Stimulated activated CD8-positive, alpha-beta memory T cell treated with anti-CD3 and anti-CD28 coated beads, Interleukin-15, amount 100 ng/mL, for 24 hours (primary cell): ENCODE measurements at places on chromosomes 6 and 20.
A peak's percentile ranks its signal among the peaks of the same experiment; 100 is the strongest.

DNA sequence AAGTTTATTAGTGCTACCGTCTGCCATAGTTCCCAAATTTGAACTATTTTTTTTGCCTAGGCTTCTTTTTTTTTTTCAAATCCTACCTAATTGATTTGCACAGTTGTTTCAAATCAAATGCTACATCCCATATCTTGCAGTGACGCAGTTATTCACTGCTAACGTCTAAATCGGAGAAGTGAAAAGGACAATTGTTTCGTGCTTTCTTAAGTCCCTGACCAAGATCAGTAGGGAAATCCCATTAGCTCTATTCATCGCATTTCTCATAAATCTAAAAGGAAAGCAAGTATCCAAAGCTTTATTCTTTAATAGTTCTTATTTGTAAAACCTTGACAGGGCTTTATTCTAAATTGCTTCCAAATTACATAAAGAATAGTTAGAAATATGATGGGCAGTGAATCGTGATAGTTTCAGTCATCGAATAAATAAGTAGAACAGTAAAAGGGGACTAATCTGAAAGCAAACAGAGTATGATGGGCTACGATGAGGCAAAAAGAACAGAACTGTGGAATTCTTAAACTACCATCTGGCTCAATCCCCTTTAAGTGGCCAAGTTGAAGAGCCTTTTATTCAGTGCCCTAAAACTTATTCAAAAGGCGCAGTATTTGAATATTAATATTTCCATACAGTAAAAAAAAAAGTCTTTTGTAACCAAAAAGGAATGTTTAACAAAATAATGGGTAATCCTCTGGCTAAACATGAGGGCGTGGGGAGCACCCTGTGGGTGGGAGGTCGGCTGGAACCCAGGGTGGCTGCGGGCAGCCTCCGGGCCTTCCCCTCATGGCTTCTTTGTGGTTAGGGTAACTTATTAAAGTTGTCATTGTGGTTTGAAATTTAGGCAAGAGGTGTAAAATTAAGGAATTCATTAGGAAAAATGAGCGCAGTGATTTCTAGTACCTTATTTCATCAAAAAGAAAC is 3.0 kb upstream of the ARID1B start:
- no peak for DNase-seq

- peak; percentile 80 for DNase-seq
Measured at GRCh38 chr20:59222253-59223181, 58.9 kb downstream of the ZNF831 start.

DNA sequence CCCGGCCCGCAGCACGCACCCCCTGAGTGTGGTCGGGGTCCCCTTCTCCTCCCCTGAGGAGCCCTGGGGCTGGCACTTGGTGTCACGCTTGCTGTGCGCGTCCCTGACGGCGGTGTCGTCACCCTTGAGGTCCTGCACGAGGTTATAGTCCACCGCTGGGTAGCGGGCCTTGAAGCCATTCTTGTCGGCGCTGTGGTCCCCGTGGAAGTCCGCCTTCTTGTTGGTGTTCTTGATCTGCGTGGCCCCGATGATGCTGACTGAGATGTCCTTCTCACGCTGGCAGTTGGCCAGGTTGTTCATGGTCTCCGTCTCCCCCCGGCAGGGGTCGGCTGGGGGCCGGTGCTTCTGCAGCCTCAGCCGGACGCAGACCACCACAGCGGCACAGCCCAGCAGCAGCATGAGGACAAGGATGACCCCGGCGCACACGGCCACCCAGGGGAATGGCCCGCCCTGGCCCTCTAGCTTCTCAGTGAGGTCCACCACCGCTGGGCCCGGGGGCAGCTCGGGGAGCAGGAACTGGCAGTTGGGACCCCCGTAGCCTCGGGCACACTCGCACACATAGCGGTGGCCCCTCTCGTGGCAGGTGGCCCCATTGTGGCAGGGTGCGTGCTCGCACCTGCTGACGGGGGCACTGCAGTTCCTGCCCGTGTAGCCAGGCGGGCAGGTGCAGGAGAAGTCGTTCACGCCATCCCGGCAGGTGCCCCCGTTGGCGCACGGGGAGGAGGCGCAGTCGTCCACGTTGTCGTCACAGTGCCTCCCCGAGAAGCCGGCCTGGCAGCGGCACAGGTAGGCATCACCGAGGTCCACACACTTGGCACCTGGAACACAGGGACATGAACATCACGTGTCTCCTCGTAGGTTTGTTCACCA is 7.4 kb downstream of the DLL1 start:
- no peak for DNase-seq

DNA sequence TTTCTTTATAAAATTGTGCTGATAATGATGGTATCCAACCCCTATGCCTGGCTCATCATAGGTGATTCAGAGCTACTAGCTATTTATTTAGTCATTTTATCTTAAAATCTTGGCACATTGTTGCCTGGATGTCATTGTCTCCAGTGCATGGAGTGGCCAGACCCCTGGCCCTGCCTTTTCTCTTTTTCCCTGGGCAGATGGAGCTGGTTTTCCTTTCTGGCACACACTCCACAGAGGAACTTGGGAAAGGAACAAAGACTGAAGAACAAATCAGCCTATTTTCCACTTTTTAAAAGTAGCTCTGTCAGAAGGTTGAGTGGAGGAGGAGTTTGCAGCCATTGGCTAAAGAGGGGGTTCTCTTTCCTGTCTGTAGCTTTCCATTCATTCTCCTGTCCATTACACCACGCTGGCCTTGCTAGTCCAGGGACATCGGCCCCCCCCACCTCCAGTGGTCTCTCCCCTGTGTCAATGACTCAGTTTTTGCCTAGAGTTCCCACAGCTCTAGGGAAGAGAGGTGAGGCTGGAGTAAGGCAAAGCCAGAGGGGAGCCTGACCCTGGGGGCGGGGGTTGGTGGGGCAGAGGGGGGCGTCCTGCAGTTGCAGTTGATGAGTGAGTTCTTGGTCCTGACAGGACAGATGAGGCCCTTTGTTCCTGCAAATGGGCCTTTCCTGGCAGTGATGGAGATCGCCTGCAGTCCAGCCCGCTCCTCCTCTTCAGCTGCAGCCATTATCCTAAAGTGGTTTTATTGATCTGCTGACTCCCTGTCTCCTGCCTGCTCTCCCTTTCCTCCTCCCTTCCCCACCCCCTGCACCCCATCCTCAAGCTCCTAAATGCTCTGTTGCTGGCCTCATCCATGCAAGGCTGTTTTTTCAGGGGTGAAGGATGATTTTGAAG is 774.5 kb downstream of the DHX35 start:
- no peak for DNase-seq

- DNase-seq = no peak
Measured at GRCh38 chr20:23152902-23153301, 66.8 kb upstream of the CD93 start.

GRCh38 chr6:108737594-108738546 is 110.4 kb upstream of the ARMC2 start:
- DNase-seq = no peak

DNA sequence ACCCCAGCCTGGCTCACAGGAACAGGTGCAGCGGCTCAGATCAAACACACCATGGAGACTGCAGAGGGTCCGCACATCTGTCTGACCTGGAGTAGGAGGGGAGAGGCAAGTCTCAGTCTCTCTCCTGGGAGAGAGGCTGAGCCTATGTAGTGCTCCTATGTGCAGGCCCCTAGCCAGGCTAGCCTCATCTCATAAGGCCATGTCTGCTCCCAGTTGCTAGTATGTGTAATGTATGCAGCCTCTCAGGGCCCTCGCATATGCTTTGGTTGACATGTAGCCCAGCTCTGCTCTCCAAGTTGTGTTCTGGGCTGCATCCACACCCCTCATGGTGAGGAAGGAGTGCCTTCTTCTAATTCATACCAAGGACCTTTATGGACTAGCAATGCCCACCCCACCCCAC is 11.8 kb downstream of the TNXB start:
- no peak for DNase-seq

DNA sequence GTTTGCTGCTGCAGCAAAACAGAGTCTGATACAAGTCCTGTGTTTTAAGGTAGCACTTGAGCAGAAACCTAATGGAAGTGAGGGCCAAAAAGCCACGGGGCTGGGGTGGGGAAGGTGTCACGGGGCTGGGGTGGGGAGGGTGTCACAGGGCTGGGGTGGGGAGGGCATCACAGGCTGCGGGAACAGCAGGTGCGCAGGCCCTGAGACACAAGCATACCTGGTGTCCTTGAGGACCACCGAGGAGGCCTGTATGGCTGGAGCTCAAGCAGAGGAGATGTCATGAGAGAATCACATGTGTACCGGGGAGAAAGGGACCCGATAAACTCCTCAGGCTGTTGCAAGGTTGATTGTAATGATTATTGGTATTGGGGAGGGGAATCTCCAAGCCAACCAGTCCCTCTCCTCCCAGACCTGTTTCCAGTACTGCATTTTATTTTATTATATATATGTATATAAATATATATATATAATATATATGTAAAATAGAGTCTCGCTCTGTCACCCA is 13.6 kb upstream of the SPO11 start:
- no peak for DNase-seq

- DNase-seq = no peak
Measured at GRCh38 chr6:126955621-126956020, 162.8 kb upstream of the RSPO3 start.

DNA sequence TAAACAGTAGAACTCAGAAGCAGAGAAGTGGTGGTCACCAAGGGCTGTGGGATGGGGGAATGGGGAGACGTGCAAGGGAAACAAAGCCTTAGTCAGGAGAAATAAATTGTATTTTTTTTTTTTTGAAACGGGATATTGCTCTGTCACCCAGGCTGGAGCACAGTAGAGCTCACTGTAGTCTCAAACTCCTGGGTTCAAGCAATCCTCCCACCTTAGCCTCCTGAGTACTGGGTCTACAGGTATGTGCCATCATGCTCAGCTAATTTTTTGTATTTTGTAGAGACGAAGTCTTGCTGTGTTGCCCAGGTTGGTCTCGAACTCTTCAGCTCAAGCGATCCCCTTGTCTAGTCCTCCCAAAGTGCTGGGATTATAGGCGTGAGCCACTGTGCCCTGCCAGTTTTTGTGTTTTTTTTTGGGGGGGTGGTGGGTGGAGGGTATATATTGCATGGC is 3.4 kb downstream of the HSPA1B start:
- no peak for DNase-seq

- no peak for DNase-seq
Measured at GRCh38 chr6:55974688-55975087, 99.3 kb upstream of the BMP5 start.

DNA sequence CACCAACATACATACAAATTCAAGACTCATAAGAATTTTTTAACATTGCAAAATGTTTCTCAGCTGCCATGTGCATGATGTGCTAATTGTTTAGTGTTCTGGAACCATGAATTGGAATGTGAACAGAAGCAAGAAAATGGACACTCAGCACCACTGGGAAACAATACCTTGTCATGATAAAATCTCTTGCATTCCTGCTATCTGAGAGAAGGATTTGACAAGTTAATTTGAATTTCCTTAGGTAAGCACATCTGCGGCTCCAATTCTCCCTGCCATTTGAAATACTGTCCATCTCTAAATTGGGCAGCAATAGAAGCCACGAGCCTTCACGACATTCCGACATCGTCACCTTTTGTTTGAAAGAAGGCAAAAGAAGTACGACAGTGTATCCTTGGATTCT is 1104.6 kb upstream of the MAP3K7 start:
- DNase-seq = no peak

- no peak for DNase-seq
Measured at GRCh38 chr6:9825526-9825925, 589.3 kb downstream of the TFAP2A start.

- no peak for DNase-seq
Measured at GRCh38 chr6:43835872-43836419, 65.9 kb downstream of the VEGFA start.

DNA sequence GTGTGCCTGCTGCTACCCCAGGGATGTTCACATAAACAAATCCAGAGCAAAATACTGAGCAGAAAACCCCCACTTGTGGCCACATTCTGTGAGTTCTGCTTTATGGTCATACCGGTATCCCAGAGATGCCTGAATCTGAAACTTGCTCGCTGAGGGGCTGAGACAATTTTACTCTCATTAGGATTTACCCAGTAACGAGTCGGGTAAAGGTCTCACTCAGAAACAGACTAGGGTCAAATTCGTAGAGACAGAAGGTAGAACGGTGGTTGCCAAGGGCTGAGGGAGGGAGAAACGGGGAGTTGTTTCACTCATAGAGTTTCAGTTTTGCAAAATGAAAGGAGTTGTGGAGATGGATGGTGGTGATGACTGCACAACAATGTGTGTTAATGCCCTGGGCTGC is 45.4 kb upstream of the NKX2-2 start:
- DNase-seq = no peak

GRCh38 chr6:70363741-70364493 is 49.4 kb upstream of the FAM135A start:
- no peak for DNase-seq

GRCh38 chr6:160930547-160931377 is 60.8 kb upstream of the MAP3K4 start:
- DNase-seq = peak; percentile 49

GRCh38 chr20:58097429-58097828 is 131.0 kb downstream of the ANKRD60 start:
- DNase-seq = no peak

DNA sequence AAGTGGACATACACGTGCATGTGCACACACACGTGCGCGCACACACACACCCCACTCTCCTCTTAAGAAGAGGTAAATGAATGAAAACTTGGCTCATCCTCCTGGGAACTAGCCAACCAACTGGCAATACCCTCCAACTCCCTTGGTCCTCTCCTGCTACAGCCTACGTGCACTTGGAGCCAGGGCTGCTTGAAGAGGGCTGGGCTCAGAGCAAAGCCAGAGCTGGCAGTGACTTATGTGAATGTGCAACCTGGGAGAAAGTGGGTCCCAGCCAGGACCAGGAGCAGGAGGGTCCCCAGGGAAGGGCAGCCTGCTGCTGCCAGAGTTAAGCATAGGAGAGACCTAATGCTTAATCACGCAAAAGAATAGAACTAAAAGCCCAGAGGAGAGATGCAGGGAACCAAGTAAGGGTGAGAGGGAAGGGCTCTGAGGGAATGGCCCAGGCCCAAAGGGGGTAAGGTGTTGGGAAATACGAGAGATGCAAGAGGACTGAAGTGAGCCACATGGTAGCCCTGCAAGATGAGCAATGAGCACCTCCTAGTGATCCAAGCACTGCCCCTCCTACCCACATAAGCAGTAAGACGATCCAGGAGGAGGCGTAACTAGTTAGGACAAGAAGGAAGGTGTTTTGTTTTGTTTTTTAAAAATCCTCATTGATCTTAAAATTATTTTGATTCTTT is 24.7 kb downstream of the TRAF3IP2 start:
- no peak for DNase-seq

GRCh38 chr20:62688855-62689460 is 19.7 kb upstream of the NTSR1 start:
- no peak for DNase-seq

DNA sequence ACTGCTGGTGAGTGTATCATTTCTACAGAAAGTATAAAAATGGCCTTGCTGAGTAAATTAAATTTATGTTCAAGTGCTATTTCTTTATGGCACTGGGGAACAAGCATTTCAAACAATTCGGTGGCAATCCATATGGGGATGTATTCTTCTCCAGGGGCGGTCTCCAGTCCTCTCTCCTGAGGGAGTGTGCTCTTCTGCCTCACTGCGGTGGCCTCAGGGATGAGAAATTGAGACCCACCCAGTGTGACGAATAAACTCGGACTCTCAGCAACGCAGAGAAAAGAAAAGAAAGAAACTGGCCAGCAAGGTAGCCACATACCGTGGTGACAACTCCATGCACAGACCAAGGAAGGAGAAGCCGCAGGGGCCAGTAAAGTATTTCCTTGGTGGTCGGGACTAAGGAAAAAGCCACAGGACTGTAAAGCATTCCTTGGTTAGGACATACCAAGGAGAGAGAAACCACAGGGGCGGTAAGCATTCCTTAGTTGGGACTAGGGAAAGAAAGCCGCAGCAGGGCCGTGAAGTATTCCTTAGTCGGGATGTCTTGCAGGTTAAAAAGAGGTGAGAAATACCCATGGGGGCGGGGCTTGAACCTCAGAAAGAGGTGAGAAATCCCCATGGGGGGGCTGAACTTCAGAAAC is 13.6 kb upstream of the GOPC start:
- DNase-seq = no peak
